ENCODE measurements at places on chromosomes 4 and X. TPM values are rescaled to one million over a fixed set of nuclear protein-coding genes. Genes with fewer than 3 reads are reported as not detected.

DNA sequence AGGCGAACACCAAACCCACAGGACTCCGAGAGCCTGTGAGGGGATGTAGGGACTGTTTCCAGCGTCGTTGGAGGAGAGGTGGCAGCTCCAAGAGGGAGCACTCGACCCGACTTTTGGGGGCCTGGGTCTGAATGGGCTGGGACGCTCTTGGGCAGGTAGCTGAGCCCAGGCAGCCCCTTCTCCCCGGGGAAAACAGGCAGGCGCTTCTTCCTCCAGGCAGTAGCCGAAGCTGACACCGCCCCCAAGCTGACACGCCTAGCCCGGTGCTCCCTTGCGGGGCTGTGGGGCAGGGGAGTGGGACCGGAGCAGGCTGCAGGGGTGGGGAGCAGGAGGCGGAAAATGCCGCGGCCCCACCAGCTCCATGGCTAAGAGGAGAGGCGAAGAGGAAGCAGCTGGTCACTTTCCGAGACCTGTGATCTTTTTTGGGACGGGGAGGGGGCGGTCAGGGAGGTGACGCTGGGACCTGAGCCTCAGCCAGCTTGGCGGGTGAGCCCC lies 4.2 kb downstream of the NKX1-1 start:
- H3K27me3 ChIP-seq = no peaks in the 10 kb centered on the region
- no peaks in the 10 kb centered on the region for H3K4me1 ChIP-seq
- H3K4me3 ChIP-seq = no peak overlapping the region

- DNase-seq = no peak
- H3K27ac ChIP-seq = no peak overlapping the region
- no peaks in the 10 kb centered on the region for H3K27me3 ChIP-seq
- H3K36me3 ChIP-seq = no peaks in the 10 kb centered on the region
- no peaks in the 10 kb centered on the region for H3K4me1 ChIP-seq
Observed at GRCh38 chr4:105483840-105484239, 10.0 kb upstream of the PPA2 start.

DNA sequence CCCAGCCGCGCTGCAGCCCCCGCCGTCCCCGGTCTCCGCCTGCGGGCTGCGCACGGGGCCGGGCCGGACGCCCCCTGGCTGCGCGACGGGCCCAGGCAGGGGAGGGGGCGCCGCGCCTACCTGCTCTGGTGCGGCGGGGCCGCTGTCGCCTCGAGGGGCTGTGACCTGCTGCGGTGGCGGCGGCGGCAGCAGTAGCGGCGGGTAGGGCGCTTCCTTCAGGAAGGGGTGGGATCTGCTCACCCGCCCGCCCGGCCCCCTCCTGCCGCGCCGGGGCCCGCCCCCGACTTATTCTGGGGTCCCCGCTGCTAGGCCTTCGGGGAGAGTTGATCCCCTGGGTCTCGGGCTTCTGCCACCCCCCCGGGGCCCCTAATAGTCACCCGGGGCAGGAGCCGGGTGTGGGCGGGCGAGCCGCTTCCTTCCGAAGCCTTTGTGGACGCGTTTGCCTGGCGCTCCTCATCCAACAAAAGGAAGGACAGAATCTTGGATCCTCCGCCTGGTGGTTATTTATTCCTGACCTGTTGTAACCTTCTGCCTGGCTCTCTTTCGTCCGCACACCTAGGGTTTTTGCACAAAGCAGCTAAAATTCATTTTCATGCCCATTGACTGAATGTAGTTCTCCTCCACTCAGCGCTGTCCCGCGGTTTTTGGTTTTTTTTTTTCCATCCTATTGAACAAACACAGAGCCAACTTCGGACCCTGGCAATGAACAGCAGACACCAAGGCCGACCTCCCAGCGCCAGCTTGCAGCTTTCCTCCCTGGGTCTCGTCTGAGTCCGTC lies at the start of gene TMEM150C:
Gene TMEM150C, minus strand, starts transcription at position 203 of the 778 bp plus-strand sequence. CDS start 57,331 bp downstream, outside the sequence.
- H3K27ac ChIP-seq = no peak within 1 kb of the TSS
- no peaks in the 10 kb centered on the region for H3K4me1 ChIP-seq
- no peaks in the 10 kb centered on the region for H3K27me3 ChIP-seq
- DNase-seq = peak; percentile 46
- peak within 1 kb of the TSS; percentile 92 for H3K4me3 ChIP-seq
- H3K36me3 ChIP-seq = no peaks in the 10 kb centered on the region

GRCh38 chrX:111445485-111445884 lies 33.5 kb upstream of the DCX start:
- H3K36me3 ChIP-seq = no peaks in the 10 kb centered on the region
- no peak overlapping the region for H3K27ac ChIP-seq
- no peaks in the 10 kb centered on the region for H3K27me3 ChIP-seq

DNA sequence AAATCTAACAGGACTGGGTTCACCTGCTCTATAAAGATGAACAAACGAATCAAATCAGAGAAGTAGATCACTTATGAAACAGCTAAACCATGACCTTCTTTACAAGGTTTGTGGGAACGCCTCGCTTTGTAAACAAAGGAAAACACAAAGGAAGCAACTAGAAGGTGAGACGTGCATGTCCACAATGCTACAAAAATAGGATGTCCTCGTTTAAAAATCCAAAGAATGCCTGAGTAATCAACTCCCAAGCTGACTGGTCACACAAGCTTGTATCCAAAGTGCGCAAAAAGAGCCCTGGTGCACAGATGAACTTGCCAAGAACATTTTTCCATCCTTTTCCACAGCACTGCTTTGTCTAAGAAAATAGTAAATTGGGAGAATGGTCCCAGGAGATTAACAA lies 6.3 kb upstream of the SH3KBP1 start:
- H3K27ac ChIP-seq = no peak overlapping the region
- H3K4me3 ChIP-seq = no peak overlapping the region

GRCh38 chr4:80033581-80033980 lies 39.4 kb downstream of the ANTXR2 start:
- no peak overlapping the region for H3K27ac ChIP-seq
- H3K27me3 ChIP-seq = no peaks in the 10 kb centered on the region
- no peak for DNase-seq
- H3K36me3 ChIP-seq = no peaks in the 10 kb centered on the region
- no peaks in the 10 kb centered on the region for H3K4me1 ChIP-seq
- H3K4me3 ChIP-seq = no peak overlapping the region

- no peaks in the 10 kb centered on the region for H3K36me3 ChIP-seq
- no peak overlapping the region for H3K4me3 ChIP-seq
- no peak overlapping the region for H3K27ac ChIP-seq
- no peaks in the 10 kb centered on the region for H3K4me1 ChIP-seq
- no peak for DNase-seq
Observed at GRCh38 chr4:46878641-46879040, 30.4 kb downstream of the COX7B2 start.

- H3K27me3 ChIP-seq = no peaks in the 10 kb centered on the region
- H3K4me1 ChIP-seq = peaks cover 2% of the 10 kb centered on the region
- no peak overlapping the region for H3K4me3 ChIP-seq
- no peak overlapping the region for H3K27ac ChIP-seq
- H3K36me3 ChIP-seq = no peaks in the 10 kb centered on the region
Observed at GRCh38 chr4:10703766-10704429, 19.3 kb upstream of the CLNK start.

DNA sequence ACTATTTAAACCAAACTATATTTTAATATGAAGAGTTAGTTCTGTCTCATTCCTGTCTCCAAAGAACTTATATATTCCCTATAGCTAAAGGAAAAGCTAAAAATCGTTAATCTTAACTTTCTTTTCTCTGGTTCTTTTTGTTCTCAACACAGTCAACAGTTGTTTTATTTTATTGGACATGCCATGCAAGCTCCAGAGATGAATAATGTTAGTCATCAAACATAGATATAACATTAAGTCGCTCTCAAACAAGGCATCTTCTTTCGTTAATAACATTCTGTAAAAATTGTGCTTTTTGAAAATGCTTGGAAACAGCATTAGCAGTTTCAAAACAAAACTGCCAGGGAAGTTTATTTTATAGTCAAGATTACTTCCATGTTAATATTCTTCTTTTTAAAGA lies 117.9 kb upstream of the GPM6A start:
- H3K4me3 ChIP-seq = no peak overlapping the region
- H3K4me1 ChIP-seq = no peaks in the 10 kb centered on the region
- H3K36me3 ChIP-seq = no peaks in the 10 kb centered on the region
- no peak for DNase-seq
- no peak overlapping the region for H3K27ac ChIP-seq

Gene GUCY2F
- 0.09 TPM for total RNA-seq

Gene TMPRSS11F
- not detected for total RNA-seq

Gene TRIM60
- total RNA-seq = not detected

Gene MMRN1
- 24.5 TPM for total RNA-seq

Gene GLUD2
- 1.6 TPM for total RNA-seq

Gene WDR45
- total RNA-seq = 66.1 TPM

Measured in aorta (tissue), 5 donors.